ENCODE measurements at places on chromosomes 12 and 14. TPM values are rescaled to one million over a fixed set of nuclear protein-coding genes. Genes with fewer than 3 reads are reported as not detected.

The ST8SIA1 gene
- 0.20 TPM for total RNA-seq

The B4GALNT3 gene
- 0.94 TPM for total RNA-seq

The MMP17 gene
- total RNA-seq, result 1.6 TPM

The GZMB gene
- not detected for total RNA-seq

The EML1 gene
- 69.3 TPM for total RNA-seq

The VDR gene
- total RNA-seq, result 2.9 TPM

The TMEM253 gene
- 0.10 TPM for total RNA-seq

The NKX2-1 gene
- not detected for total RNA-seq

The EAPP gene
- 62.9 TPM for total RNA-seq

- no peak for DNase-seq
Observed at GRCh38 chr14:29529418-29529817, 398.2 kb downstream of the PRKD1 start.

DNA sequence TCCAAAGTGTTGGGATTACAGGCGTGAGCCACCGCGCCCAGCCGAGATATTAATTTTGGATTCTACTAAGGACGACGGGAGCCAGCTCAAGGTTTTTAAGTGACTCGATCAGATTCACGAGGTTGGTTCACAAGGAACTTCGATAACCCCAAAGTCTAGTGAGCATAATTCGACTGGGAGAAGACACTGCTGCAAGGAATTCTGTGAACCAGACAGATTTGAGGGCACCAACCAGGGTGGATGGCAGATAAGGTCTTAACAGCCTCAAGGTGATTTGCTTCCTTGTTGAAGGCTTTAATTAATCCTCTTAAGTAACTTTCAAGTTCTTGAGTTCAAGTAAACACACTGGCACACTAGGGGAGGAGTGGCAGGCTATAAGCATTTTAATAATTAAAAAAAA lies 1.1 kb upstream of the KLHDC2 start:
- DNase-seq, result no peak

DNA sequence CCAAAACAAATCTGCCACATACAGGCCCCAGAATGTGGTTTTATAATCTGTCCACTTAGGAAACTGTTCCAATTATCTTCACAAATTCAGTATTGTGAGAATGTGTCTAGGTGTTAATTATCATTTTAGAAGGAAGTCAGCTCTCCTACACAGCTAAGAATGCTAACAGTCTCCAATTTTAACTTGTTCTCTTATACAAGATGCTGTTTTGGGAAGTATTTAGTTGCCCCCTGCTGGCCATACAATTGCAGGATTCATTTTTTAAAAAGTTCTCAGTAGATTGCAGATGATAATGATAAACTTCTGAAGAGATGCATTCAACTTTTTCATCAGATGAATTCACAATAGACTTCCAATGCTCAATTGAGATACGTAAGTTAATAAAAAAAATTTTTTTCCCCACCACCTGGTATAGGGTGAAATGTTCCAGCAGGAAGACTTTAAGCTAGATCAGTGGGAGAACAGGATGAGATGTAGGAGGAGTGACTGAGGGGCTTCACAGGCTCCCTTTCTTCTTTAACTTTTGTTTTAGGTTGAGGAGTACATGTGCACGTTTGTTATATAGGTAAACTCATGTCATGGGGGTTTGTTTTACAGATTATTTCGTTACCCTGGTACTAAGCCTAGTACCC lies 27.3 kb upstream of the OSBPL8 start:
- DNase-seq, result peak; percentile 55

DNA sequence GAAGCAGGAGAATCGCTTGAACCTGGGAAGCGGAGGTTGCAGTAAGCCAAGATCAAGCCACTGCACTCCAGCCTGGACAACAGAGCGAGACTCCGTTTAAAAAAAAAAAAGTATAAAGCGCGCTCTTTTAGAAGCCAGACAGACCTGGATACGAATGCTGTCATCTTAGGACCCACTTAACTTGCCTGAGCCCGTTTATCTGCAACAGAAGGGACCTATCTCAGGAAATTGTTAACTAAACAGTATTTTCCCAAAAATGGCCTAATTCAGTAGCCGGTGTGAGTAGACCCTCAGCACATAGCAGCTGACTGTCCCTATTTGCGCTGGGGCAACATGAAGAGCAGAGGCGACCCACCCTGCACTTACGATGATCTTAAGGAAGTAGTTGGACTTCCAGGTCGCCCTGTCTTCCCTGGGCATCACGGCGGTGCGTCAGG lies 529 bp downstream of the RPLP0 start:
- no peak for DNase-seq

DNA sequence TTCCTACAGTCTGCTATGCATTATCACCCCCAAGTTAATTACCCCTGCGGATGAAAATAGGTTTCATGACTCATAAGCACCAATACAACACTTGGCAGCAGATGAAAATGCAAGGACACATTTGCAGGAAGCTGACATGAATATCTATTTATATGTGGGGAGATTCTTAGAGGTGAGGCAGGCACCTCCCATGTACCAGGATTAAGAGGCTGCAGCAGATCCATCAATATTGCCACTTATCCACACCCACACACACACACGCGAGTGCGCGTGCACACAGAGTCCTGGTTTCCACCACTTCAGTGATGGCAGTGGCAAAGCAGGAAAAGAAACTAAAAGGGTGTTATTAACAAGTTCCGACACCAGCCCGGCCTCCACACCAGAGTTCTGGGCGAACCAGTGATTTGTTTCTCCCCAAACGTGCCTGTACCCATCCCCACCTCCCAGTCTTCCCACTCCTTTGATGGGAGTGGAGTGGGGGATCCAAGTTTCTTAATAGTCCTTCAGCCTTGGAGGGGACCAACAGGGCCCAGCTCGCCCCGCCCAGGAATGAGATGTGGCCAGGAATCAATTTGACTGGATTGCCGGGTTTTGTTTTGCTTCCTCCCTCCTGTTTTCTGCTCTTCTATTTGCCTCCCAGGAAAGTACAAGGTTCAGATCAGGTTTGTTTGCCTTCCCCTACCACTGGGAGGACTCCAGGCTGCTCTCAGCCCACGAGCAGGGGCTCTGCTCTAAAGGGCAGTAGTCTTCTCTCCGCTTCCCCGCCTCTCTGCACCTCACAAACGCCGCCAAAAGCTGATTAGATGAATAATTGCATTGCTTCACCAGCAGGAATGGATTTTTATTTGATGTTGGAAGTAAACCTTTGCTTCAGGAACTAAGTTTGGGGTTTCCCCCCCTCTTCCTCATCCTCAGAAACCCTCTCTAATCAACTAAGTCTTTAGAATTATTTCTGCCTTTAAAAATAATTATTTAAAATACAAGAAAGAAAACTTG lies 5.2 kb downstream of the IRF2BPL start:
- DNase-seq, result peak; percentile 76

DNA sequence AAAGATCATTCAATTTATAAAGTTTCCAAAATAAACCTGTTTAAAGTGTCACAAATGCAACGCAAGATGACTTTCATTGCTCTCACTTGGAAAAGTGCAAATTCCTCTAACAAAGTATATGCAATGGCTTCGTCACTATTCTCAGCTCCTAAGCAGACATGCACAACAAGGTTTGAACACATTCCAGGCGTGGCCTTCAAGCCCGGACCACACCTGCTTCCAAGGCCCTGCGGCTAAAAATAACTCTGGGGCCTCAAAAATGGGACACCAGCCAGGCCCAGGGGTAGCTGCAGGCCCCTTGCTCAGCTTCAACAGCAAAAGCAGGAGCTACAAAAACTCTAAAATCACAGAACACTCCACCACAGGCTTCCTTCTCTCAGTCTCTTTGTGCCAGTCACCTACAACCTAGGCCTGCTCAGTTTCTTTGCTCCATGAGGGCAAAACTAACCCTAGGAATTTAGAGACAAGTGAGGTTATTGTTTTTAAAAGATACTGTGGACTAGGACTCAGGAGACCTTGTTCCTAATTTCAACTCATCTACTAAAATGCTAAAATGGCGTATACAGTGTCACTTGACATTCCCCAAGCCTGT lies 29.3 kb downstream of the DUSP16 start:
- DNase-seq, result peak; percentile 84

DNA sequence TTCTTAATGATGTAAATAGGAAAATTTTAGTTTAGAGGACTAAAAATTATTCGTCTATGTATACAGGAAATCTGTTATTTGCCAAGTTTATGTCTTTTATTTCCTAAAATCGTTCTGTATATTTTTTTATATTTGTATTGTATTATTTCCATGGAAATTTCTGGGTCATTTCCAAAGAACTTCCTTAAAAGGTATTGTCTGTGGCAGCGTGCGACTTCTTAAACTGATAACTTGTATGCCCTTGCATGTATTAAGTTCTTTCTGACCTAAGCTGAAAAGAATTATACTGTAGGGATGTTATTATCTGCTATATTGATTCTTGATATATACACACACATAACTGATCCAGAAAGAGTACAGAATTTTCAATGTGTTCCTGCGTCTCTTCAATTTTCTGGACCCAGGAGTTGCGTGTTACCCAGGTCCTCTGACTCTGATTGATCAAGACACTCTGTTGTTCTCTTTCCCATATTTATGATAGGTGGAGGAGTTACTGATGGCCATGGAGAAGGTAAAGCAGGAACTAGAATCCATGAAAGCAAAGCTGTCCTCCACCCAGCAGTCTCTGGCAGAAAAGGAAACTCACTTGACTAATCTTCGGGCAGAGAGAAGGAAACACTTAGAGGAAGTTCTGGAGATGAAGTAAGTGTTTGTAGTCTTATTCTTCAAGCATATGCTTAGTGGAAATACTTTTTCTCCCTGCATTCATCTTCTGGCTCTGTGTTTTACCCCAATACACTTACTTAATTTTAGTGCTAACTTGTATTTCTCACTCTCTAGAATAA lies 298.5 kb downstream of the ERC1 start:
- no peak for DNase-seq

GRCh38 chr14:36807727-36808126 lies 146.1 kb downstream of the PAX9 start:
- DNase-seq, result no peak

- no peak for DNase-seq
Observed at GRCh38 chr14:54325766-54326165, 71.0 kb upstream of the CDKN3 start.

GRCh38 chr14:63454863-63455622 lies 88.1 kb downstream of the PPP2R5E start:
- DNase-seq, result peak; percentile 87

GRCh38 chr12:23236811-23237210 lies 611.8 kb downstream of the ETNK1 start:
- DNase-seq, result no peak

GRCh38 chr14:68663385-68664076 lies 129.3 kb downstream of the ZFP36L1 start:
- DNase-seq, result no peak

DNA sequence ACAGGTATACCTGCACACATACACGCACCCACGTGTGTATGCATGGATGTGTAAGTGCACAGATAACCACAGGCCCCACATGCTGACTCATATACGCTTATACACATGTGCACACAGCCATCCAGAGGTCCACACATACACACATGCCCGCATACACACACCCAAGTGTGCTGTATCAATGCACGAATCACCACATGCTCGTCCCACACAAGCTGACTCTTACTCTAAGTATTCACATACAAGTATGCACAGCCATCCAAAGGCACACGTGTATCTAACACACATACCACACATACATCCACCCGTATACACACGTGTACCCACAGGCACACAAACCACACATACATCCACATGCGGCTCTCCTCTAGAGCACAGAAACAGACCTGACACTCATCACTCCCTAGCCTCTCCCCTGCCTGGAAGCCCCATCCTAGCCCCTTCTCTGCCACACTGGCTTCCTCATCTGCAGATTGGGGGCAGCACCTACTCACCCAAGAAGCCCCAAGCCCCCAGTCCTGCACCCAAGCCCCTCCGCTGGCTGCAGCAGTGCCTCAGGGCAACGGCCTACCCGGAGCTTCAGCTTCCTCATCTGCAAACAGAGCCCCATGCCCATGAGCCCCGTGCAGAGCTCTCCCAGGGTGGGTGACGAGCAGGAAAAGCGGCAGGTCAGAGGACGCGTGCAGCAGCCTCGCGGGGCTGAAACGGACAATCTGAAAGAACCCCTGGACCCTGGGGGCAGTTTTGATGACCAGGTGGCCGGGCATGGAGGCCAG lies 105.4 kb downstream of the NCOR2 start:
- DNase-seq, result no peak

DNA sequence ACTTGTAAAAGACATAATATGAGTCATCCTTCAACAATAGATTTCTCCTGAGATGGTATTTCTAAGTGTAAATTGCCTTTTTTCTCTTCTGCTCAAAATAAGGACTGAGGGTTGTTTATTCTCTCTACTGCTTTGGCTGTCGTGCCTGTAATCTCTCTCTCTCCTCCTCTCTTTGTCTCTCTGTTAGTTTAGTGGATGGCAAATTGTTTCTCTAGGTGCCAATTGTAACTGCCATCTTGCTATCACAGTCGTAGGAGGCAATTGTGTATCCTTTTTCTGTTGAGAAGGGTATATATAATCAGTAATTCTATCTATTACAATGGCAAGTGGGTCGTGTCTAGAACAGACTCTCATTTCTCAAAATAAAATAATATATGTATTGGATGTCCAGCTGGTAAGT lies 545.0 kb upstream of the FBXO33 start:
- DNase-seq, result peak; percentile 58

DNA sequence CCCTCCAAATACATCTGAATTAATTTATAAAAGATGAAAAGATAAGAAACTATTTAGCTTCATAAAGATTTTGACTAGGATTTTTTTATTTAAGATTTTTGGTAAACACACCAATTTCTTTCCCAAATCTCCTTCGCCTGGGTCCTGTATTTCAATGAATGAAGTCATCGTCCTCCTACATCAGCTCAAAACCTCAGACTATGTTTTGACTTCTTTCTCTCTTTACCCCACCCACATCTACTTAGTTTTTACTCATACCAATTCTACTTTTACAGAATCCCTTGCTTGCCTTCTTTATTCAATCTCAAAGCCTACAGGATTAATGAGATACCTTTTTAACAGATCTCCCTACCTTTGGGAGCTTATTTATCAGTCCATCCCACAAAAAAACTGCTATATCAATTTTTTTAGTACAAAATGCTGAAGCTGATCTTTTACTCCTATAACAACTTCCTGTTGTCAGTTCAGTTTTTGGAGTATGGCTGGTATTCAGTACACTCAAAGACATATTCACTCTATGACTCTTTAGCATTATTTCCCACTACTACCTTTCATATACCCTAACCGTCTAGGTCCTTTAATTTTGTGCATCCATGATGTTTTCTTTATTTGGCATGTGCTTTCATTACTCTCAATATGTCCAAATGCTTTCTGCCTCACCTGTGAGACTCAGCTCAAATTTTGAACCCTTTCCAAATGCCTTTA lies 18.7 kb upstream of the CCDC91 start:
- no peak for DNase-seq

- peak; percentile 65 for DNase-seq
Observed at GRCh38 chr14:71354801-71355200, 447.5 kb downstream of the PCNX1 start.

Data from renal cortical epithelial cell (primary cell).